ENCODE measurements at places on chromosomes 3 and 15.

DNA sequence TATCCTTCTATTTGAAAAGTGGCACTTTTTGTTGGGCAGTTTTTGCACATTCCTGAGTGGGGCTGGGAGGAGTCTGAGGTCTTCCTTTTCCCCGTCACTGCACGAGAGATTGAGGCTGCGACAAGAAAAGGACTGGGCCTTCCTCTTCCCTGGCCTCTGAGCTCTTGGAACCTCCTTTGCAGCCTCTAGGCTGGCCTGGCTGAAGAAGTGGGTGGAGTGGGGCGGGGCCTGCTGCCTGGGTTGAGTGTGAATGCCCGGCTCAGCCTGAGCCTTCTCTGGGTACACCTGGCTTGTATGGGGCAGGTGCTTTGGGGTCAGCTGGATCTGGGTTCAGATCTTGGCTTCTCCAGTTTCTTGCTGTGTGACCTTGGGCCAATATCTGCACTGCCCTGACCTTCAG lies 43.1 kb downstream of the PLXNA1 start:
- DNase-seq = no peak

- DNase-seq = no peak
Observed at GRCh38 chr3:79157191-79157590, 610.6 kb downstream of the ROBO1 start.

DNA sequence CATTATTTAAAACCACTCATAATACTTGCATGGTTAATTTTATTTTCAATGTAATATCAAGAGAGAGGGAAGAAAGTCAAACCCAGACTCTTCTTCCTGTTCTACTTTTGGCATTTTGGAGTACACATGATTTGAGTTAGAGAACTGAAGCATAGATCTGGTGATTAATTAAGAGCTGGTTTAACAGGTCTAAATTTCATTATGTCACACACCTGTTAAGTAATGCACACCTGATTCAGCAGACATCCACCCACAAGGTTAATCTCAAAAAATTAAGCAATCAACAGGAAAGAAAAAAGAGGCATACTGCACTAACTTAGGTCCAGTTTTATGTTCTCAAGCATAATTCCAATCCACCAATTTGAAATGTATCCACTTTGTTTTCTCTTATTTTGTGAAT lies 101.1 kb upstream of the ICE2 start:
- no peak for DNase-seq

DNA sequence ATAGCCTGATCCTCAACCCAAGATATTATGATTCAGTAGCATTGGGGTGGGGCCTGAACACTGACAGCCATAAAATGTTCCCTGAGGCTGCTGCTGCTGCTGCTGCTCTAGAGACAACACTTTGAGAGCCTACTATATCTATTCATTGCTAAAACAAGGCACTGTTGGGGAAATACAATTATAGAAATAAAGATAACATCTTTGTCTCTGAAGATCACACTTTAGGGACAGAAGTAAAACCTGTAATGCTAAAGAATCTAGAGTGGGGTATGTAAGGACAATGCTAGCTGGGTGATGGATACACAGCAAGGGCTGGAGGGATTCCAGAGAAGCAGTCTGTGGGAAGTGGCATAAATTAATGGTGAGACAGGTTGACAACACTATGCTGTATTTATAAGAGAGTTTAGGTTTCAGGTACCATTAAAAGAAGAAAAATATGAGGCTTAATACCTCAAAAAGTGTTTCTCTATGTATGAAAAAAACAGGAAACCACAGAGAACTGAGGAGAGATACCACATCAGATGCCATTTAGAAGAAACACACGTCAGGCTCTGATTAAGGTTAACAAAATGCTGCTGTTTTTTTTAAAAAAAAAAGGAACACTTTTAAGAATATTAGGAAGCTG lies 115.9 kb downstream of the CBLB start:
- DNase-seq = peak; percentile 69

DNA sequence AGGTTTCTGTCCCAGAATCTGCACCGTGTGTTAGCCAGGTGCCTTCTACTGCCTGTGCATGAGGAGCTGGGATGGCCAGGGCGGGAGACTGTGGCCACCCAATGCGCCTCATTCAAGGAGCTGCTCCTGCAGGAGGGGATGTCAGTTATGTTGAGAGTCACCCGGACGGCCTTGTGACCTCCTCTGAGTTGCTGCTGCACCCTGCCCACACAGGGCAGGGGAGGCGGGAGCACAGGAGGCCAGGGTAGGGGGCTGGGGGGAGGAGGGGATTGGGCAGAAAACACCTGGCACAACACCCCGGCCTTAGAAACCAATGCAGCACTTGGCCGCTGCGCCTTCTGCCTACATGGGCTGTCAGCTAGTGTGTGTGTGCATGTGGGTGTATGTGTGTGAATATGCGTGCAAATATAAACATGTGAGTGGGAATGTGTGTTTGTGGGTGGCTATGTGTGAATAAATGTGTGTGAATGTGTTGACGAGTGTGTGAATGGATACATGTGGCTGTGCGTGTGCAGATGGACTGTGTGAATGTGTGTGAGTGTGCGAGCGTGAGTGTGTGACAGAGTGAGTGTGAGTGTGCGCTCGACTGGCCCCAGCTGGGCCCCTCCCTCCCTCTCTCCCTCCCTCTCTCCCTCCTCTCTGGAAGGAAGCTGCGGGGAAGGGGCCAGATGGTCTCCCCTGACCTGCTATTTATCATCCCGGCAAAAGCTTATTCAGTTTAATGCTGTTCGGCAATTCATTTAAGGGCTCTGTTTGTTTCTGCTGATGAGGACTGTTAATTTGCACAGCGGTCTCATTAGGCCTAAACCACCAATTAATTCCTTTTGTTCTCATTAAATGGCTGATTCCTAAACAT lies 106.9 kb downstream of the TLE3 start:
- DNase-seq = no peak

- DNase-seq = peak; percentile 37
Observed at GRCh38 chr15:63826528-63826927, 7.2 kb downstream of the HERC1 start.

GRCh38 chr3:127071597-127072001 lies 88.7 kb downstream of the PLXNA1 start:
- DNase-seq = no peak

DNA sequence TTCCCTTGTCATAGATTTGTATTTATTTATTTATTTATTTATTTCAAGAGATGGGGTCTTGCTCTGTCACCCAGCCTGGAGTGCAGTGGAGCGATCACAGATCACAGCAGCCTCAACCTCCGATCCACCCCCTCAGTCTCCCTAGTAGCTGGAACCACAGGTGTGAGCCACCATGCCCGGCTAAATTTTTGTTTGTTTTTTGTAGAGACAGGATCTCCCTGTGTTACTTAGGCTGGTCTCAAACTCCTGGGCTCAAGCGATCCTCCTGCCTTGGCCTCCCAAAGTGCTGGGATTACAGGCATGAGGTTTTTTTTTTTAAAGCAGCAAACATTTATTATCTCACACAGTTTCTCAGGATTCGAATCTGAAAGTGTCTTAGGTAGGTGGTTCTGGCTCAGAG lies 2.5 kb downstream of the TTBK2 start:
- no peak for DNase-seq

GRCh38 chr3:150359381-150359780 lies 48.7 kb upstream of the TSC22D2 start:
- DNase-seq = no peak

DNA sequence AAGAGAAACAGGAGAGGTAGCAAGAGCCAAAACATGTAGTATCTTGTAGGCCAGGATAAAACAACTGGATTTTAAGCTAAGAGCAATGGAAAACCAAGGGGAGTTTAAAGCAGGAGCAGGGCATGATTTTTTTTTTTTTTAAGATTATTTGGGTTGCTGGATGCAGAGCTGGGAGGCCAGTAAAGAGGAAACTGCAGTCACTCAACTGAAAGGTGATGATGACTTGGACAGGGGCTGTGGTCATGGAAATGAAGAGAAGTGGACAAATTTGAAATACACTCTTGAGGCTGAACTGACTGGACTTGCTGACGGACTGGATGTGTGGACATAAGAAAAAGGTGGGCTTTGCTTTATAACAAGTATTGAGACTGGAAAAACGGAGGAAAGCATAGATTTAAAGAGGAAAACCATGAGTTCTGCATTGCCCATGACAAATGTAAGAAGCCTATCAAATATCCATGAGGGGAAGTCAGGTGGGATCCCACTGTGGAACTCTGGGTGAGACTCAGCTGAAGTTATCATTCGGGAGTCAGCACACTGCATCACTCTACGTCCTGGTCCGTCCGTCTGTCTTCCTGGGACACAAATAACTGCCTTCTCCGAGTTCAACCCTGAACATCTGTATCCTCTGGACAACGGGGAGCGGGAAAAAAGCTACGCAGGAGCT lies 688 bp downstream of the XPC start:
- DNase-seq = no peak

GRCh38 chr3:53259427-53260259 lies 3.8 kb upstream of the TKT start:
- DNase-seq = no peak

DNA sequence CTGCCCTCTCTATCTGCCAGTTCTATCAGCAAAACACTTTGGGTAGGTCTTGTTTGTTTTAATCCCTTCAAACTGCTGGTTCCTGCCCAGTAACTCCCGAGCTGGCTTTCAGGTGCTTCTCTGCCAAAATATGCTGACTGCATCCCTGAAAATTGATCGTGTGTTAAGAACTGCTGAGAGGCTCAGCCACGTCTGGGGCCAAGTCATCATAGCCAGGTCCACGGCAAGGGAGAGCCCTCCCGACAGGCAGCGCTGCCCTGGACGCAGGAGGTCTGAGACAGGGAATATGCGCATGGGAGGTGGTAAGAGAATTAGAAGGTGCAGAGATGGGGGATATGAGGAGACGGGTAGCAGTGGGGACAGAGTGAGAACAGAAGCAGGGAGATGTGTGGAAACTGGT lies 179.7 kb upstream of the TOPAZ1 start:
- DNase-seq = no peak

GRCh38 chr3:167936019-167936418 lies 159.7 kb downstream of the GOLIM4 start:
- no peak for DNase-seq

DNA sequence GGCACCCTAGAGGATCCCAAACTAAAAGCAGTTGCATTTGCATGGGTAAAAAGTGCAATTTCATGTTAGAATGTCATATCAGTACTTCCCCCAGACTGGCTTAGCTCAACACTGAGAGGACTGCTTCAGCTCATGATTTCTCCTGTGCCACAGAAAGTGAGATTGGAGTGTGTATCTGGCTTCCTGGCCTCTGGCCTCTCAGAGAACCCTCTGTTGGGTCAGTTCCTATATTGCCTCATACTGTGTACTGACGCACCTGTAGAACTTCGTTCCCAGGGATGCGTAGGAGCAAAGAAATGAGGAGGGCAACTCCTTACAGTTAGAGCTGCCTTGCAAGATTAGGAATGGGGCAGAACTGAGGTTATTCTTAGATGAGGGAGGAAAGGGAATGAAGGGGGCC lies 340.8 kb downstream of the TIGIT start:
- DNase-seq = no peak

DNA sequence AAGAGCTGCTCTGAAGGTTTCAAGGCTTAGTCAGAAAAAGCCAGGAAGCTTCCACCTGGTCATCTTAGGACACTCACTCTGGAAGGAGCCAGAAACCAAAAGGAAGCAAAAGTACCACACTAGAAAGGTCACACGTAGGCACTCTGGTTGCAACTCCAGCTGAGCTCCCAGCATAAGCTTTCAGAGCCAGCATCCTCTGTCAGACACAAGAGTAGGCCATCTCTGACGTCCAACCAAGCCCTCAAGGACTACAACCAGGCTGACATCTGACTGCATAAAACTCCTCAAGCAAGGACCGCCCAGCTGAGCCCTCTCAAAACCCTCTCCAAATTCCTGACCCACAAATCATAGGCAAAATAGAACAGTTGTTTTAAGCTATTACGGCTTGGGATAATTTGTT lies 12.8 kb downstream of the SH3BP5 start:
- DNase-seq = no peak

DNA sequence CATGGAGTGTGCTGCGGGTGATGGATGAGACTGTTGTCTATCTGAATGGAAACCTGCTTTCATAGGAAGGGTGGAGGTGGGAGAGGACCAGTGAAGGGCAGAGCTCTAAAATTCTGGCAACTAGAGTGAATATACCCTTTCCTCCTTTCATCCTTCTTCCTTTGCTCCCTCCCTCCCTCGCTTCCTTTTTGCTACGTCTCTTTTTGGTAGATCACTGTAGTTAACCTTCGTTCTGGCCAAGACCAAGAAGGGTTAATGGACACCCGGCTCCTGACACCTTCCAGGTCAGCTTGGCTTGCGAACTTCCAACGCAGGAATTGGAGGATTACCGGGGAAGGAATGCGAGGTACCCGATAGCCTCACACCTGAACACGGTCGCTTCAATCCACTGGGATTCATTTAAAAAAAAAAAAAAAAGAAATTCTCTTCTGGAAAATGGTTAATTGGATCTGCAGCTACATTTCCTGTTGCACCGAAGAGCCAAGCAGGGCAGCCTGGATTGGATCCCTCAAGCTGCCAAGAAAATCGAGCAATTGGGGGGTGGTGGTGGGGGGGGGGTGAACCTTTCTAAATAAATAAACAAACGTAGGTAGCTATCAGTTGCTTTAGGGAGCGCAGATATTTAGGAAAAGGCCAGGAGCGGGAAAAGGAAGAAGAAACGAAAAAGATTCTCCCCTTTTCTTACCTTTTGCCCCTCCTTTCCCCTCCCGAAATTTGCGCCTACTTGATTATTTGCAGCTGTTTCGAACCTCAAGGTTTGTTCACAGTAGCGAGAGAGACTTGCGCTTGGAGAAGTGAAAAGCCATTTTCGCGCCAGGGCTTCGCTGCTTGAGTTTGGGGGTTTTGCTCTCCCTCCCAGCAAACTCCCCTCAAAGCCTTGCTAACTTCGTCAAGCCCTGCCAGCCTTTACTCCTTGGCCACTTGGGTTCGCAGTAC lies 9.5 kb upstream of the NR2F2 start:
- no peak for DNase-seq

GRCh38 chr15:61978225-61978624 lies 82.0 kb downstream of the VPS13C start:
- no peak for DNase-seq

DNA sequence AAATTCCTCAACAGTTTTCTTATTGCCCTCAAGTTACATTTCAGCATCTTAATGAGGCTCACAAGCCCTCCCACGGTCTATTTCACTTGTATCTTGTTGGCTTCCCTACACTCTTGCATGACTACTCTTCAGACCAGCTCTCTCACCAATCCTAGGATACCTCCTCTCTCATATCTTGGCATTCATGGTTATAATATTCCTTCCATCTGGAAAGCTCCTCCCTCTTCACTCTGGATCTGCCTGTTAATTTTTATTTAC lies 8.5 kb upstream of the CCDC80 start:
- no peak for DNase-seq

Data from CD4-positive, alpha-beta T cell treated with Interleukin-6 at 100 ng/mL for 8 hours (primary cell).